RCC 7860 (cell line): ENCODE measurements at places on chromosomes 5 and 9.

GRCh38 chr5:162474239-162474638 is 406.7 kb downstream of the GABRG2 start:
- no peak for DNase-seq

GRCh38 chr5:56638061-56638621 is 177.2 kb upstream of the MAP3K1 start:
- peak; percentile 37 for DNase-seq

DNA sequence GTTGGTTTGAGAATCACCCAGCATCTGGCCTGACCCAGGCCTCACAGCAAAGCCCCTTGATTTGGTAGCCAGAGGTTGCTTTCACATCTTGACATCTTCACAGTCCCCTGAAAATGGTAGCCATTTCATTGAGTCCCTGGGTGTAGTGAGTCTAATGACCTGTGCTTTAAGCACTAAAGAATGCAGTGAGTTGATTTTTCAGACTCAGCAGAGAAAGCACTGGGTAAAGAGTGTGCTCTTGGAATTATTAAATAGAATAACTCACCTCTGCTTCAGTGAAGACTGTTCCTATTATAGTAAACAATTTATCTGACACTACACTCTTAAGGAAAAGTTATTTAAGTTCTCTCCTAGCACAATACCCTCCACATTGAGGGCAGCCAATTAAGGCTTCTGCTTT is 56.2 kb downstream of the PTCD2 start:
- DNase-seq = no peak

DNA sequence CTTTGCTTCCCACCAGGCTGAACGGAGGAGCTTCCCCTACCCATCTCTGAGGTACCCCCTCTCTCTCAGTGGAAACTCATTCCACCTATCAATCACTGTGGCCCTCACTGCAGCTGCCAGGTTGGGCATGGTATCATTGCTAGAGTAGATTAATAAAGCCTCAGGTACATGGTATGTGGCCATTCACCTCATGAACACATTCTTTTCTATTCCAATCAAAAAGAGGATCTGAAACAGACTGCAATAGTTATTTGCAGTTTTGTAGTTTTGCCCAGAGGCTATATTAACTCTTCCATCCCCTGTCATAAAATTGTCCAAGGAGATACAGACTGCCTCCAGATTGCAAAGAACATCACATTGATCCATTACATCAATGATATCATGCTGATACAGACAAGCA is 85.8 kb upstream of the MVB12B start:
- DNase-seq = no peak

DNA sequence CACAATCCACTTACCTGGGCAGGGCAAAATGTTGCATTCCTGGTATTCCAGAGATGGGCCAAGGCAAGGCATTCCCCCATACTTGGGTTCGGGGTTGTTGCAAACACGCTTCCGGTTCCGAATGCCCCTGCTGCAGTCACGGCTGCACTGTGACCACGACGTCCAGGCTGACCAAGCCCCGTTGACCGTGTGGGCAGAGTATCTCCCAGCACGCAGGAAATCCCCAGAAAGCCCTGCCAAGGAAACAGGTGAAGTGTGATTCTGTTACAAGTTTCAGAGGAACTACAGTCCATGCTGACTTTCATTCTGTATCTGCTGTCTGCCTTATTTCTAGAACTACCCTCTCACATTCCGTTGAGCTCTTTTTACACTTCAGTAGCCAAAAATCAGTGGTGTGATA is 483.0 kb downstream of the SEMA5A start:
- DNase-seq = peak; percentile 22

- no peak for DNase-seq
Observed at GRCh38 chr9:33815781-33816180, 1.2 kb upstream of the UBE2R2 start.

DNA sequence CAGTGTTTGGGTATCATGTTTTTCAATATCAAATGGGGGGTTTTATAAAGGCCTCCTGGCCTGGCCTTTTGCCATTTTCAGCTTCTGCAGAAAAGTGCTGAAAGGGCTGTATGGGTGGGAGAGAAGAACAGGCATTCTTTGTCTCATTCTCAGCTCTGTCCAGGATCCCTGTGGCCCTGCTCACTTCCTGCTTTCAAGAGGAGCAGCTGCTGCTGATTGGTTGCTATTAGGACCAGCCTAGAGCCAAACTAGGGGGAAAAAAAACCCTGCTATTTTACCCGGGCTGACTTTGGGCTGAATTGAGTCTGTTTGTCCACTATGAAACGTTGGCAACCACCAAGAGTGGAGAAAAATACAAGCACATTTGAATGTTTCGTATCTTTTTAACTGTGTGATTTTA is 117.1 kb downstream of the CMYA5 start:
- no peak for DNase-seq

DNA sequence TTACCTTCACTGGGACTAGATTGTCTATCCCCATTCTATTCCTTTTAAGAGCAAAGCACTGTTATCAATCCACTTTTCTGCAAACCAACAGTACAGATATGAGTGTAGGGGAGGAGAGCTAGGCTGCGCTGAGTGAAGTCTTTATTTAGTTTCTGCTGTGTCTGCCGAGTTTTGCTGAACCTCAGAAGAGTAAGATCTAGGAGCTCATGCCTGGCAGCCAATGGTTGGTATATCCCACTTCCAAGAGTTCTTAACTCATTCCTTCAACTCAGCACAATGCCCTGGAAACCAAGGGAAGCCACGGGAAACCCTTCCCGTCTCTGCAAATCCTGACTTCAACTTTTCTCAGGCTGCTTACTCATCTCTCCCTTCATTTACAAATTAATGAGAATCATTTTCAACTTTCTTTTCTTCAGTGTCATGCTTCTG is 58.0 kb upstream of the JAK2 start:
- no peak for DNase-seq

- no peak for DNase-seq
Observed at GRCh38 chr9:129667850-129668249, 2.4 kb downstream of the PRRX2 start.

DNA sequence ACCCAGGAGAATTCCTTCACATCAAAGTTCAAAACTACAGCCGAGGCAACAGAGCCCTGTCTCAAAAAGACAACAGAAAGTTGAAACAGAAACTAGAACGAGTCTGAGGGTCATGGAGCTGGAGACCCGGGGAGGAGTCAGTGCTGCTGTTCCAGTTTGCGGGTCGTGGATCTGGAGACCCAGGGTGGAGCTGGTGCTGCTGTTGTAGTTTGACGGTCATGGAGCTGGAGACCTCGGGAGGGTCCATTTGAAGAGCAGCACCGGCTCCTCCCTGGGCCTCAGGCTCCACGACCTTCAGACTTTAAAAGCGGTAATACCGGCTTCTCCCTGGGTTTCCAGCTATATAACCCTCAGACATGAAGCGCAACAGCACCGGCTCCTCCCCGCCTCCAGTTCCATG is 13.0 kb upstream of the LCN15 start:
- DNase-seq = no peak

DNA sequence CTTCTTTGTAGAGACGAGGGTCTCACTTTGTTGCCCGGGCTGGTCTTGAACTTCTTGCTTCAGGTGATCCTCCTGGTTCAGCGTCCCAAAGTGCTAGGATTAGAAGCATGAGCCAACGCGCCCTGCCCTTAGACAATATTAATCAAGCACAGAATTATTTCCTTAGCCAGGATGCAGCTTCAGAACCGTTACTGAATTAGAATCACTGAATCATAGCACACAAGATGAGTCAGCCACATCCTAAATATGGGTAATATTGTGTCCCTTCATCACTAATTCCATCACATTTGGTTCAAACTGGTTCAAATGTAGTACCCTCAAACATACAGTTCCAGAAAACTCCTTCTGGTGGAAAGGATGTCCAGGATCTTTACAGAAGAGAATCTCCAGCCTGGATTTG is 82.7 kb downstream of the BNC2 start:
- DNase-seq = no peak

DNA sequence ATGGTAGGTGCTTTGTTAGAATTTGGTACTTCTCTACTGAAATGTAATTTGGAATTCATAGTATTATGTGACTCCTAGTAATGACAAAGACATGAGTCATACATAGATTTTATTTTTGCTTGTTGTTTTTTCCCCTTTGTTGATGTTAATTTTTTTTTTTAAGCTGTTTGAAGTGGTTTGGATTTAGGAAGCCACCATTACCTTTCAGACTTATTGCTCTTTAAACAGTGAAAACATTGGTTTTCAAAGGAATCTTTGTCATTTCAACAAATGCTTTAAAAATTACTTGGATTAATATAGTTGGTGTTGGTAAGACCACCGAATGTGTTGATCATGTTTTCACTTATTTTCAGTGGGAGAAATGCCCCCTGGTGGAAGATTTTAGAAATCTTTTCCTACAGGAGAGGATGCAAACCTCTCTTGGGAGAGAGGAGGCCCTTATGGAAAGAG is 170.1 kb upstream of the PITX1 start:
- no peak for DNase-seq

DNA sequence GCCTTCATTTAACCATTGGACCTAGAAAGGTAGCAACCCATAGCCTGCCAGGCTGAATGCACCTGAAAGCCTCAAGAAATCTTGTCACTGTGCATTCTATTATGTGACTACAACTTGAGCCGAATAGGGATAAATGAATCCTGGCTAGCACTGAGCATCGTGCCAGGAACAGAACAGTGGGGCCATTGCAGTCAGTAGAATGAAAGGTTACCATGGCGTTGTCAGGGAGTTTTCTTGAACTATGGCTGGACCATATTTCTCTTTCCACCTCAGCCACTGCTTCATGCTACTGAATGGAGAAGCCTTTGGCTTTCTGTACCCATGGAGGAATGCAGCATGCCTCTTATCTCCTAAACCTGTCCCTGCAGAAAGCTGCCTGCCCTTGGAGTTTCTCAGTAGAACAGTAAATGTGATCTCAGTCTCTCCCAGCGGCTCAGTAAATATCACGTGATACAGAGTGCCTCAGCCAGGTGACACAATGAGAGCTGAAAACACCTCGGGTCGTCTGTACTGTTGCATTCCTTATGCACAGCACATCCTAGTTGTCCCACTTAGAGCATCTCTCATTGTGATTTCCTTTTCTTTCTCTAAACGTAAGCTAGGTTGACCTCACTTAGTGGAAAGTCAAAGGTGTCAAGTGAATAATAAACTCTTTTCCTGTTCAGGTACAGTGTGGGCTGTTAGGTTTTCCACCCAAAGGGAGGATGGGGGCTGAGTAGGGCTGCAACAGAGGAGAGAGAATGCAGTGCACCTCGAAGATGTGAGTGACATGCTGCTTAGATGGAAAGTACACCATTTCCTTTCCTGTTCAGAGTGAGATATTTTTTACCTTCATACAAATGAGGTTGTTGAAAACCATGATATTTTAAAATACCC is 115.3 kb downstream of the MACIR start:
- DNase-seq = no peak

DNA sequence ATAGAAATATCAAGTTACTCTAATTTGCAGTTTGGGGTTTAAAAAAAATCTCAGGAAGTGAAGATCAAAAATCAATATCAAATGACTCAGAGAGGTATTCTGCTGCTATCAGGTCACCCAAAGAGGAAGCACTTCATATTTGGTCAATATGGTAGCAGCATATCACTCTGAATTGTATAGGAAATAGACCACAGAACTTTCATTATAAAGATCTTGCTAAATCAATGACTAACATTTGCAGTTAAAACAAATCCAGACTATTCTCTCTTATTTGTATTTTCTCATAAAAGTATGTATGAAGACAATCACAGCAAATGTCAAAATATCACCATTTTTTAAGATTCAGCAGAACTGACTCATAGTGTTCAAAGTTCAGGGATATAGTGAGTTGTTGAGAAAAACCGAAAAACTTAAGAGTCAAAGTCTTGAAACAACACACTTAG is 105.8 kb upstream of the PCSK1 start:
- no peak for DNase-seq

- DNase-seq = no peak
Observed at GRCh38 chr5:51286046-51286445, 97.2 kb upstream of the ISL1 start.

- no peak for DNase-seq
Observed at GRCh38 chr5:90424245-90424644, 14.7 kb upstream of the CETN3 start.

DNA sequence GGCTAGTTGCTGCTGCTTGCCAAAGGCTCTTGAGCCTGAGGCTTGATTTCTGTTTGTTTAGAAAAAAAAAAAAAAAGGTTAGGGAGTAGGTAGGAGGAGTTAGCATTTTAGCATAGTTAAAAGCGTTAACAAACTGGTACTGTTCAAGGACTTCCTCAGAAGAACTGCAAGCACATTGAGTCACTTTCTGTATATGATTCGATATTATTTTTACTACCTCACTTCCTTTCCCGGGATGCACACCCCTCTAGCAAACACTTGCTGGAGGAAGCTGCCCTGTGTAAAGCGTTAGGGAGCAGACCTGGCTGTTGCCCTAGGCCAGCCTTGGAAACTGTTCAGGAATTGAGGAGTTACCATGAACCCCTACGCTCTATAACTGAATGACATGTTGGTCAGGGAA is 15.7 kb upstream of the CEP120 start:
- DNase-seq = no peak

DNA sequence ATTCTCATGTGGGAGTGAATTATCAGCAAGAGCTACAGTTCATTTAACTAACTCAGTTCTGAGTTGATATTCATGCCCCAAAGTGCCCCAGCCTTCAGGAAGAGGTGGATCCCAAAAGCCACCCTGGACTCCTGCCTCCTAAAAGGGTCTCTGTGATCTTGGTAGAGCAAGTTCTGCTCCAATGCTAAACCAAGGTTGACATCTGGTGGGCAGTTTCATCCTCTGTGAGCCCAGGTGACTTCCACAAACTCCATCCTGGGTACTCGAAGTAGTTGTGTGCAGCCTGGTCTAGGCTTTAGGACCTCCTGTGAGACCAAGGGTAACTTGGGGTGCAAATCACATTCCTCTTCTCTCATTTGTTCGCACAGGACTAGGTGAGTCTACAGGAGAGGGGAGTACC is 816.8 kb downstream of the MTRR start:
- DNase-seq = no peak

DNA sequence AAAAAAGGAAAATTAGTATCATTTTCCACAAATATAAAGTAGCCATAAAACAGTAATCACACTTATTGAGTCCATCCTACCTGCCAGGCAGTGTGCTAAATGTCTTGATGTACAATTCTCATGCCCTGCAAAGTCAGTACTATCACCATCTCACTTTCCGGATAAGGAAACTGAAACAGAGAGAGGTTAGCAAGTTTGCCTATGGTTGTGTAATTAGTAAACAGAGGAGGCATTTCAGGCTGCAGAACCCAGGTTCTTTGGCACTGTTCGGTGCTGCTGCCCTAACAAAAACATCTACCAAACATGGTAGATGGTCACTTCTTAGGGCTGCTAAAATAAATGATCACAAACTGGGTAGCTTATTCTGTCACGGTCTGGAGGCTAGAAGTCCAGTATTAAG is 22.6 kb downstream of the PLAC8L1 start:
- DNase-seq = no peak
